ENCODE measurements at places on chromosomes 2 and 18.

- DNase-seq = no peak
Measured at GRCh38 chr2:155442088-155442487, 743.6 kb downstream of the KCNJ3 start.

DNA sequence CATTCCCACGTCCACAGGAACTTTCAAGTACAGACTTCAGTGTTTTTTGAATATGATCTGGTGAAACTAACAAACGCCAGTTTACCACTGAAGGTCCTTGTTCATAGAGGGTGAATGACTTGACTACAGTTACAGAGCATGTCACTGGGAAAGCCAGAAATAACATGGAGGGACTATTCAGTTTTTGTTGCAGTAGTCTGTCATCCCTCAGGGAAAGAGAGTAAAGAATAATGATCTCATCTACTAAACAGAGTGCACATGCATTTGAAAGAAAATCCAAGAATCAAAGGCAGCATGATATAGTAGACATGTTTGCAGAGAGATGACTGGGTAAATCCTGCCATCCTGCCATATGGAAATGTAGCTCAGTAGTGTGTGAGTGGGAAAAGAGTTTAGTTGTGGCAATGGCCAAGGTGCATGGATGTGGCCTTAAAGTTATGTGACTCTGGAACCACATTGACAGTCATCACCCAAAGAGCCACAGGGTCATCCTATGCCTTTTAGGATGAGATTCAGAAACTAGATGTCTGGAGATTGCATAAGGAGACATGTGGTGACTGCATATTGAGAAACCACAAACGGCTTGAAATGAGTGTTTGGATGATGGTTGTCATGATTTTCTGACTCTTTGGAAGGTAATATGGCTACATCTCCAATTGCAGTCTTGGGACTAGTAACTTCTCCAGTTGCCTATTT lies 125.3 kb upstream of the ZEB2 start:
- no peak for DNase-seq

DNA sequence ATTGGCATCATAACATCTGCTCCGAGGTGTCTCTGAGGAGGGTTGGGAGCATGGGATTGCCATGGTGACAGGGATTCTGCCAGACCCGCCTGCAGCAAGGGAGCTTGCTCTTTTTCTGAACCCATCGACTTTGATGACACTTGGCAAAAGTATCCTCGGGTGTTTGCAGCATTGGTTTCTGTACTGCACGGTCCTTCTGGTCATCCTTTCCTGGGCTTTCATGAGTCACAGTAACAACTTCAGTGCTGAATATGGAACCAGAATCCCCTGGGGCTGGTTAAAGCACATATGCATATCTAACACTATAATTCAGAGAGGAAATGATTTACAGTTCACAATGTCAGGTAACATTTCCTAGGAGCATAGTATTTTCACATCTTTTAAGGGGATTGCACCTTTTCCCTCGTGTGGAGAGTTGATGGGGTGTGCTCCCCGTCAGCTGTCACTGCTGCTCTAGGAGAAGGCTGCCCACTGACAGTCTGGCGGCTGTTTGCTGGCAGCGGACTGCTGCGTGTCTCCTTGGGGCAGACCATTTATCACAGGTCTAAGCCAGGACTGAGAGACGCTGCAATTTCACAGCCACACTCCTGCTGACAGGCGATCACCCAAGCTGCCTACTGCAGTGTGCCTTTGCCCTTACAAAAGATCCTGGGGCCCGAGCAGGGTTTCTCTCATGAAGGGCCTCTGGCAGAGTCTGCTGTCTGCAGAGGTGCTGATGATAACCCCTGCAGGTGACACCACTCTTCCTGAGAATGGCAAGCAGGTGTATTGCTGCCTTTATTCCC lies 425.3 kb downstream of the THSD7B start:
- DNase-seq = no peak

DNA sequence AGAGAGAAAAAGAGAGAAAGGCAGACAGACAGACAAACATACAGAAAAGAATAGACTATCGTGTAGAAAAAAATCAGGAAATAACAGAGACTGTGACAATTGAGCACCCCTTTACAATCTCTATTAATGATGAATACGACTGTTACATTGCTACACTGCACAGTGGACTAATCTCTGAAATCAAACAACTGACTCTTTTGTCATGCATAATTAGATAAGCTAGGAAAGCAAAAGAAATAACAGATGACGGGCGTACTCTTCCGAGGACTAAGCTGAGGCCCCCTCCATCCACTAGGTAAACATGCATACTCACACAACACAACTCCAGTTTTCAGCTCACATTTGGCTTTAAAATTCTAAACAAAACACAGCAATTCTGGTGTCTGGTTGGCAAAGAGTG lies 267.0 kb downstream of the NOL4 start:
- DNase-seq = no peak

DNA sequence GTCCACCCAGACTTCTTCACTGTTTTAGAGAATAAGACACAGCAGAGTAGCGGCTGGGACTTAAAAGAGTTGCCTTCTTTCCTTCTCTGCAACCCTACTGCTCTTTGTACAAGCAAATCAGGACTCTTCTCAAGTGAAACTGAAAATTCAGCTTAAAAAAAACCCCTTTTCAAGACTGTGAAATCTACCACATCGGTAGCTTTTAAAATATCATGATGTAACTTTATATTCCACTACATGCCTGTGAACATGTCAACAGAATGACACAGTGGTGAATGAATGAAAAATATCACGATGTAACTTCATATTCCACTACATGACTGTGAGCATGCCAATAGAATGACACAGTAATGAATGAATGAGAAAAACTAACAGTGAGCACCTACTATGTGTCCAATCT lies 53.4 kb downstream of the TCF4 start:
- no peak for DNase-seq

- DNase-seq = no peak
Measured at GRCh38 chr2:65026704-65027464, 29.3 kb upstream of the CEP68 start.
